ENCODE measurements at places on chromosomes 5 and 9. TPM values are rescaled to one million over a fixed set of nuclear protein-coding genes. Genes with fewer than 3 reads are reported as not detected.

Gene CARTPT
- total RNA-seq = not detected

Gene CNTFR
- total RNA-seq = 26.3 TPM

Gene SEMA6A
- 29.5 TPM for total RNA-seq

Gene PCDHB16
- total RNA-seq = 2.1 TPM

Gene ADAMTSL2
- total RNA-seq = 2.6 TPM

Gene SPATA31D4
- not detected for total RNA-seq

Gene PCDHA10
- total RNA-seq = 0.60 TPM

Gene FOXD4L5
- total RNA-seq = not detected

Gene DBH
- not detected for total RNA-seq

Gene MARVELD2
- total RNA-seq = 0.83 TPM

Gene RNF180
- 6.4 TPM for total RNA-seq

Gene LRRC19
- total RNA-seq = not detected

Gene PLPP1
- total RNA-seq = 17.0 TPM

Gene WDR31
- total RNA-seq = 1.2 TPM

Gene CER1
- total RNA-seq = not detected

Gene SLCO4C1
- total RNA-seq = 2.2 TPM

Gene OBP2B
- total RNA-seq = not detected

Gene ANKRD31
- 0.26 TPM for total RNA-seq

Gene F12
- 0.92 TPM for total RNA-seq

Gene LCN15
- not detected for total RNA-seq

Gene ZFP37
- total RNA-seq = 4.1 TPM

Gene IRX4
- total RNA-seq = not detected
